ENCODE measurements at places on chromosomes 13 and 19.

- DNase-seq = no peak
These were observed 8.1 kb upstream of the ERICH6B start for GRCh38 chr13:45623516-45624090.

GRCh38 chr13:59774491-59774971, 389.2 kb downstream of the DIAPH3 start:
- DNase-seq = no peak

DNA sequence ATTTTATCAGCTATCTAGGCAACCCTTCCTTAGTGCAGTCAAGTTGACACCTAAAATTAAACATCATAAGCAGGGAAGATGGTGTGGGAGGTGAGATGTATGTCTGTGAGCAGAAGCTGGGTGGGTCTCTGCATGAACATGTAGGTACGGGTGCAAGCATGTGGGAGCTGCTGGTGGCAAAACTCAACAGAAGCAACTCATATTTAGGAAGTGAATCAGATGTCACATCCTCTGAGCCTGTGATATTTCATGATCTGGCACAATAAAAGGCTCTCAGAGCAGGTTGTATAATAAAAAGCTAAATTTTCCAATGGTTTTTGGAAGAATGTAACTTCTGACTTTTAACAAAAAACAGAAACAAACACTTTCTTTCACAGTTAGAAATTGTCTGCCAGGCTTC, 44.4 kb downstream of the C1QTNF9 start:
- no peak for DNase-seq

DNA sequence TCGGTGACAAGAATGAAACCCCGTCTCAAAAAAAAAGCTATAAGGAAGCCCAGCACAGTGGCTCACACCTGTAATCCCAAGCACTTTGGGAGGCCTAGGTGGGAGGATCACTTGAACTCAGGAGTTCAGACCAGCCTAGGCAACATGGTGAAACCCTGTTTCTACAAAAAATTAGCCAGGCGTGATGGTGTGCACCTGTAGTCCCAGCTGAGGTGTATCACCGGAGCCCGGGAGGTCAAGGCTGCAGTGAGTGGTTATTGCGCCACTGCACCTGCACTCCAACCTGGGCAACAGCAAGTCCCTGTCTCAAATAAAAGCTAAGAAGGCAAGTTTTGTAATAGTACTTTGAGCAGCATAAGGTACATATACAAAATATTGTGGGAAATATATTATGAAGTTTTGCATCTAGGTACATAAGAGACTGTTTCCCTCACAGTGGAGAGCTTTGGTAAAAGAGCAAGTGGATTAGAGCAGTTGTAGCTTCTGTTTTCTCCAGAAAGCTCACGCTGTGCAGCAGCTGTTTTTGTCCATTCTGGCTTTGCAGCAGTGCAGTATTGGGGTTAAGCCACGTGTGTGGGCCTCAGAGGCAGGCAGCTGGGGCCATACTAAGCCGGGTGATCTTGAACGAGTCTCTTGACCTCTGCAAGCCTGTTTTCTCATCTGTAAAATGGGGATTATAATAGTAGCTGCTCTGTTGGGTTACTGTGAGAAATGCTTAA, 35.4 kb downstream of the ARHGAP35 start:
- DNase-seq = no peak

DNA sequence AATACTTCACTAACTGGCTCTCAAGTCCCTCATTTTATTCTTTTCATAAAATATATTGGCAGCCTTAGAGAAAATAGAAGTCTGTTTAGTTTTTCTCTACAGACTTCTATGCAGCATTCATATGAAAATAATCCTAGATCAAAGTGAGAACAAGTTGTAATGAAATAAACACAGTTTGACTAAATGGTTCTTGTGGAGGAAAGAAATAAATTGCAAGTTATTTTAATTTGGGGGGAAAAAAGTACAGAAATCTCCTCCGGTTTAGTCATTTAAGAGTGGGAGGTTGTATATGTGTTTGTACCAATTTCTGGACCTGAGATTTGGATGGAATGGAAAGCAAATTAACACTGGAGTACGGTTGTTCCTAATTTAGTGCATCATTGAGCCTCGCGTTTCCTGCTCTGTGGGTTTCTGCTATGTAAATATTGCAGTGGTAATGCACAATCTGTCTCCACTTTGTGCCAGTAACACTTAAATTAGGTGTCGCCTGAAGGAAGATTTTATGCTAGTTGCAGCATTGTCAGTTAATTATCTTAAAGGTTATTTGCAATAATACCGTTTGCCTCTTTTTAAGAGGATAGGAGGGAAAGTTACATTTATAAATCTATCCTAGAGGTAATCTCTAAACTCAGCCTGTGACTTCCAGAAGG, 100.2 kb downstream of the ZIC5 start:
- no peak for DNase-seq

- no peak for DNase-seq
These were observed 187.5 kb downstream of the GPC6 start for GRCh38 chr13:93413972-93414717.

GRCh38 chr19:46618670-46619231, 6.1 kb downstream of the PTGIR start:
- DNase-seq = no peak

DNA sequence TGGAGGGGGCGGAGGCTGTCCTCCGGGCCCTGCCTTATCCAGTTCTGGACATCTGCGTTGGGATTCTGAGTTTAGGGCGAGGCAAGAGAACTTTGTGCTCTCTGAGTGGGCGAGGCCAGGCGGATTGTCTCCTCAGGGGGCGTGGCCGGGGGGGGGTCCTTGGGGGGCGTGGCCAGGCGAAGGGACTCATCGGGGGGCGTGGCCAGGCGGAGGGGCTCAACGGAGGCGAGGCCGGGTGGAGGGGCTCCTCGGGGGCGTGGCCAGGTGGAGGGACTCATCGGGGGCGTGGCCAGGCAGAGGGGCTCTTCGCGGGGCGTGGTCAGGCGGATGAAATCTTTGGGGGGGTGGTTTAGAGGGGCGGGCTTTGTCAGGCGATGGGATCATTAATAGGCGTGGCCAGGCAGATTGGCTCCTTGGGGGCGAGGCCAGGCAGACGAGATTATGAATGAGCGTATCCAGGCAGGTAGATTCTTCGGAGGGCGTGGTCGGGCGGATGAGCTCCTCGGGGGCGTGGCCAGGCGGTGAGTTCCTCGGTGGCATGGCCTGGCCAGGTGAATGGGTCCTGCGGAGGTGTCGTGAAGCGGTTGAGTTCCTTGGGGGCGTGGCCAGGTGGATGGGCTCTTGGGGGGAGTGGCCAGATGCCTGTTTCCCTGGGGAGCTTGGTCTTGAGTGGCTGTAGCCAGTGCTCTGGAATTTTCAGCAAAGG, 10.3 kb upstream of the CACNG7 start:
- no peak for DNase-seq

- no peak for DNase-seq
These were observed 139.3 kb upstream of the ZNF507 start for GRCh38 chr19:32206065-32206464.

DNA sequence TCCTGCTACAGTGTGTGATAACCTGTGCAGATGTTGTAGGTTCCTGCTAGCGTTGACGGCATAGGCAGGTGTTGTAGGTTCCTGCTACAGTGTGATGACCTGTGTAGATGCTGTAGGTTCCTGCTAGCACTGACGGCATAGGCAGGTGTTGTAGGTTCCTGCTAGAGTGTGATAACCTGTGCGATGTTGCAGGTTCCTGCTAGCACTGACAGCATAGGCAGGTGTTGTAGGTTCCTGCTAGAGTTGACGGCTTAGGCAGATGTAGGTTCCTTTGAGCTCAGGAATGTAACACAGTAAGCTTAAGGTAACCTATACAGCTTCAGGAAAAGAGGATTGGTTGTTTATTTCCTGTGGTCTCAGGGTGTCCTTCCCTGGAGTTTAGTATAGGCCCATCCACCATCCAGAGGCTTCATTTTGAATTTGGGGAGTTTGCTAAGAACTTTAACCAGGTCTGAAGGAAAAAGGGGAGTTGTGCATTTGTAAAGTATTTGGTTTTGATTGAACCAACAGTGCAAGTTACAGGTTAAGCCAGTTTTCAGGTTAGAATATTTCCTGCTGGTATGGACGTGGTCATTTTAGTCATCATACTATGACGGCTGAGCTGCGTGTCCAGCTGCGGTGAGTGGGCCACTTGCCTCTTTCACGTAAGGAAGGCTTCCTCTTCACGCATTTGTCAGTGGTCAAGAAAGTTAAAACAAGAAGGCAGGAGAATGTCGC, 53.8 kb downstream of the ATP11A start:
- DNase-seq = no peak

GRCh38 chr19:15231271-15231670, 977 bp downstream of the EPHX3 start:
- no peak for DNase-seq

- DNase-seq = no peak
These were observed 1505.9 kb downstream of the PCDH9 start for GRCh38 chr13:65724226-65724625.

DNA sequence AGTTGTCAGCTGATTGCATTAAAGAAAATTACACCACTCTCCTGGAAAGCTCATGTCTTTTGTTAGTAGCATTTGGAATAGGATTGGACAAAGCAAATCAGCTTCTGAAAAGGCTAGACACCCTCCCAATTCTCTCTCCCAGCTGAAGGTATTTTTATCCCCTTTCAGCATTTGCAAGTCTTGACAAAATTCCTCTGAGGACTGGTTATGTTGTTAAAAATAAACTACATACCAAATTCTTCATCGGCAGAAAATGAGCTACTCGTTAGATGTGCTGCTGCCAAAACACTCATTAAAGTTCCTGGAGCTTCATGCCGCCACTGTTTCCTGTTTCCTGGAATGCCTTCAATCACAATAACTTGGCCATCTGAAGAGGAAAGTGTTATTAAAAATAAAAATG, 37.1 kb downstream of the UTP14C start:
- no peak for DNase-seq

- no peak for DNase-seq
These were observed 243.4 kb downstream of the NHLRC3 start for GRCh38 chr13:39281539-39282150.

DNA sequence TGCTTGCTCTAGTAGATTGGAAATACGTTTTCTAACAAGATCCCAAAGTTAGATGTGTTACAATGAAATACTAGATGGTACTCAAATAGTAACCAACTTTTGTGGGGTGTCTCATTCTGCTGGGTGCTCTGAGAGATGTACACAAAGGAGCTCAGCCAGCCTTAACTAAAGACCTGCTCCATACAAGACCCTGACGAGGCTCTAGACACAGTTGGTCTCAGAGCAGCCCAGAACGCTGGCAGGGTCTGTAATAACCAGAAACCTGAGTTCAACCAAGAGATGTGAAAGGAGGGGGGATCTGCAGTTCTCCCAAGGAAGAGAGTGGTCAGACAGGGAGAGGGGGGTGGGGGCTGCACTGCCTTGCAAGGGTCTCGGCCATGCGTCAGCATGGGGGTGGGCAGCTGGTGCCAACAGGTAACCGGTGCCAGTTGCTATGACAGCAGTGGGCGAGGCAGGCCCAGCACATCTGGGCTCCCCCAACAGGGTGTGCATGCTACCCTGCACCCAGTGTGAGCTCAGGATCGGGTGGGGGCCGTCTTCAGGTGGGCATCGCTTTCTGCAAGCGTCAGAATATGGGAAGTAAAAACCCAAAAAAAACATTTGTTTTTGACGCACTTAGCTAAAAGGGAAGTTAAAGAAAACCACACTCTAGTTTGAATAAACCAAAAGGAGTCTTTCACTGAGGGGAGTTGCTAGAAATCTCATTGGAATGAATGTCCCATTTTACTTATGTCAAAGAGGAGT, 68.0 kb upstream of the GPR183 start:
- no peak for DNase-seq

DNA sequence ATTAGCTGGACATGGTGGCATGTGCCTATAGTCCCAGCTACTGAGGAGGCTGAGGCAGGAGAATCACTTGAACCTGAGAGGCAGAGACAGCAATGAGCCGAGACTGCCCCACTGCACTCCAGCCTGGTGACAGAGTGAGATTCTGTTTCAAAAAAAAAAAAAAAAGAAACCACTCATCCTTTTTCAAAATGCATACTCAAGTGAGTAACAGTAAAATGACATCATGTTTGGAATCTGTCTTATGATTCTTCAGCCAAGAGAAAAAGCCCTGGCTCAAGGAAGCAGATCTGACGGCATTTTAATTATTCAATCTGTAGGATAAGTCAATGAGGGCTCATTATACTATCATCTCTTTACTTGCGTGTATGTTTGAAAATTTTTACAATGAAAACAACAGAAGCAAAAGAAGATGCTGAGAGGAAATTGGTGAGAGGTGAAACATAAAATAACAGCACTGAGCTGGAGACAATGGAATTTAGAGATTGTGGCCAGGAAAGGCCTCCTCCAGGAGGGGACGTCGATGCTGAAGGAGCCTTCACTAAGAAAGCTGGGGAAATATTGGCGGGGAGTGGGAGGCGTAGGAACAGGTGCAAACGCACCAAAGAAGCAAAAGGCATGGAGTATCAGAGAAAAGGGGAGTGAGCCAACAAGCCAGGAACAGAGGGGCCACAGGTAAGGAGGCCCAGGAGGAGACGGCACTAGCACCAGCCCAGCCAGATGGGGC, 12.9 kb upstream of the CCNE1 start:
- DNase-seq = no peak

DNA sequence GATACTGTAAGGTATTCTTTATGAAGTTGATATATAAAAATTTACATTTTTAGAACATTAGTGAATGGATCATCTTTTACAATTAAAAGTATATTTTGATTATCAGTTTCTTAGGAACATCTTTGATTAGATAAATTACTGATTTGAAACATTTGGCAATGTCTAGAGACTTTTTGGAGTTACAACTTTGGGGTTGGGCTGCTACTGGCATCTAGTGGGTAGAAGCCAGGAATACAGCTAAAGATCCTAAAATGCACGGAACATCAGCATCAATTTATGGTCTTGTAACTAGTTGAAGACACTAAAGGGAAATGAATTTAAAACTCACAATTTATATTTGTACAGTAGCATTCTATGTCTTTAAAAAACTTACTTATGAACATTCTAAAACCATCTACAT, 19.9 kb downstream of the POMP start:
- DNase-seq = no peak

- DNase-seq = no peak
These were observed 6.4 kb upstream of the F7 start for GRCh38 chr13:113099142-113099541.

DNA sequence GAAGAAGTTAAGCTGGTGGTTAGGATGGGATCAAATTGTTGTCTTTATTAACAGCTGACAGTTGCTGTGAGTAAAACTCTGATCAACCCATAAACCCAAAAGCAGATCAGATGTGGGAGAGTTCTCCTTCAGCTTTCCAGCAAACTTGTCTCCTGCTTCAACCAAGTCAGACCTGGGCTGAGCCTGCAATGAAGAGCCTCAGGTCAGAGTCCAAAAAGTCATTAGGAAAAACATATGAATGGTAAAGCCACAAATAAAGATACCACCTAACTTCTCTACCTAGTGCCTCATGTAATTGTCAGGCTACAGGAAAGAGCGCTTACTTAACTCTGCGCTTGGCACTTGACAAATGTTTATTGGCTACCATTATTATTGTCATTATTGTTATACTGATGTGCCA, 21.9 kb upstream of the UBE2L5 start:
- no peak for DNase-seq

DNA sequence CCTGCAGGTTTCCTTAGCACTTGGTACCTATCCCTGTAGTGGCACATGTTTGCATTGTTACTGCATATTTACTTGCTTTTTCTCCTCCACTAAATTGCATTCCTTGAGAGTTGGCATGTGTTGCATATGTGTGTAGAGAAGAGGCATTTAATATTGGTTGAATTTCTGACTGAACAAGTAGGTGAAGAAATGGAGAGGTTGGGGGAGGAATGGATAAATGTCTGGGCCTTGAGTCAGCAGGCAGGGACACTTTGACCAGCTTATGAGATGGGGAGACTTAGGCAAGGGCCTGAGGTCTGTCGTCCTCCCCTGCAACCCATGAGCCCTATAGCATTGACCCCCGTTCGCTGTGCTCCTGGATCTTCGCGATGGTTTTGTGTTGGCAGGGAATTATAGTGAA, 2.0 kb upstream of the GPR18 start:
- DNase-seq = no peak
